Activated CD4-positive, alpha-beta T cell treated with anti-CD3 and anti-CD28 coated beads for 36 hours (primary cell): ENCODE measurements at places on chromosomes 11 and 22.

DNA sequence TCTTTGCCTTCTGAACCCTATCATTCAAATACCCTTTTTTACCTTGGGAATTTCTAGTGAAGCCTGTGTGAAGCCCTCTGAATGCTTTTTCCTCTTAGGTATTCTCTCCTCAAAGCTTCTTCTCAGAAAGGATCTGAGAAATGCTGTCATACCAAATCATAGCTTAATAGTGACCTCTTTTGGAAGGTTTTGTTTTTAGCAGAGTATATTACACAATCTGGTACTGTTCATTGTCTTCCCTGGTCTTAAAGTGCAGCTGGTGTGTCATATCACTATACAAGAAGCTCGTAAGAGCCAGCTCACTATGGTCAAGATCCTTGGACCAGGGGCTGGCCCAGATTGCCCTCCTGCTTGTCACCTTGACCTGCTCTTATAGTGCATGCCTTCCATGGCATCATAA lies 204.4 kb upstream of the ANO5 start:
- H3K4me3 ChIP-seq, result no peak overlapping the region
- no peaks in the 10 kb centered on the region for H3K36me3 ChIP-seq
- H3K4me1 ChIP-seq, result no peaks in the 10 kb centered on the region
- no peaks in the 10 kb centered on the region for H3K27me3 ChIP-seq

DNA sequence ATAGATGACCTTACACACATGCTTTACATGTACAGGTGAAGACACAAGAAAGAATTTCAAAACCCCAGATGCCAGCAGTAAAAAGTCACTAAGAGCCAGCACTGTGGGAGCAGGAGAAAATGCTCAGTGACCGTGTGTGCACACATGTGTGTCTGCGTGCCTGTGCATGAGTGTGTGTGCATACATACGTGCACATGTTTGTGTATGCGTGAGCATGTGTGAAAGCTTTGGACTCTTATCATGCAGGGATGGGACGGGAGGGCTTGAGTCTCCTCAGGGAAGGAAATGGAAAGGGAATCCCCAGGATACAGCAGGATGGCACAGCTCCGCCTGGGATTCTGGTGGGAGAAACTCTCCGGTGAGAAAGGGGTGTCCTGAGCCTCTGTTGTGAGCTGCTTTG lies 121.5 kb upstream of the B3GAT1 start:
- no peak for DNase-seq
- no peaks in the 10 kb centered on the region for H3K4me1 ChIP-seq
- no peaks in the 10 kb centered on the region for H3K36me3 ChIP-seq
- no peak overlapping the region for H3K27ac ChIP-seq

DNA sequence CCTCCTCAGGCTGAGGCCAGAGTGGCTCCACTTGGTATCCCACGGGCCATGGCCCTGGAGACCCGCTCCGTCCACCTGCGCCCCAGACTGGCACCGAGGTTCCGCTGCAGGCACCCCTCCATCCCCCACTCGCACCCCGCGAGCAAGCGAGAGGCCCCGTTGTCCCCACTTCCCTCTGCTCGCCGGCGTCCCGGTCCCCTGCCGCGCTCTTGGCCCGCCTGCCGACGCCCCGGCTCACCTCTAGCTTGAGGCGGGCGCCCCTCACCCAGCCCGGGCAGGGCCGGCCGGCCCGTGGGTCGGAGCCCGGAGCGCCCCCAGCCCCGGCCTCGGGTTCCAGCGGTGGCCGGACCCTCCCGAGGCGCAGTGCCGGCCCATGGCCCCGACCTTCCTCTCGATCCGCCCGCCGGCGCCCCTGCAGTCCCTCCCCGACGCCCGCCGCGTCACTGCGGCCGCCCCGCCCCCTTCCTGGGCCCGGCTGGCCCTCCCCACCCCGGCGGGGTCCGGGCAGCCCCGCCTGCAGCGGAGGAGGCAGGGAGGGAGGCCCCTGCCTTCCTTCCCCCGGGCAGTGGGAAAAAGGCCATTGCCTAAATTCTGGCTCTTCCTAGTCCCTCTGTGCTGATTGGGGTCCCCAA lies at the start of gene PITPNM1:
Gene PITPNM1 (minus strand): TSS at position 414 of the 632 bp plus-strand sequence. CDS start 1,183 bp downstream, outside the sequence.
- peaks cover 33% of the 10 kb centered on the region for H3K36me3 ChIP-seq
- peak; percentile 87 for DNase-seq

DNA sequence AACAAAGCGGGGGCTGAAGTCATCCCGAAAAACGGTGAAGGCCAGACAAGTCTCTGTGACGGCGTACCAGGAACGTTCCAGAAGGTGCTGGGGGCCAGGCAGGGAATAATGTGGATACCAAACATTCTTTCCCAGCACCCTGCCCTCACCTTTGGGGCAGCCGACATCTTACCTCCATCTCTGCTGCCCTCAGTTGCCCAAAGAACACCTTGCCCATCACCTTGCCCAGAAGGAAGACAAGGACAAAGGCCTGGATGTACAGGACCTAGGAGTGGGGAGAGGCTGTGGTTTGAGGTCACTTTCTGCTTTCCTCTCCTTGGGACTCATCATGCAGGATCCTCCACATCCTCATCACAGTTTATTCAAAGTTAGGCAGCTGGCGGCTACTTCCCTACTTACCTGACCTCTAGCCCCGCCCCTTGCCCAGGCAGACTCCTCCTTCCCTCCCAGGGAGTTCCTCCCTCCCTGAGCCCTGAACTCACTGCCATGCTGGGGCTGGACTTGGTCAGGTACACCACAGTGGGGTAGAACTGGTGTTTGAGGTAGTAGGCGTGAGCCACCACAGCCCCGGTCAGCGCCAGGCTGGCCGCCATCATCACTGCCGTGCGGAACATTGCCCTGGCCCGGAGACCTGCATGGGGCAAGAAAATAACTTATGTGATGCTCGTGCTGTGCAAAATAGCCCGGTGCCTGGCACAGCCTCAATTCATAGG lies 1.2 kb downstream of the SYVN1 start:
- peaks cover 12% of the 10 kb centered on the region for H3K36me3 ChIP-seq
- H3K27ac ChIP-seq, result peak overlapping the region; percentile 97
- H3K27me3 ChIP-seq, result no peaks in the 10 kb centered on the region
- H3K4me1 ChIP-seq, result peaks cover 27% of the 10 kb centered on the region
- peak; percentile 83 for DNase-seq
- H3K4me3 ChIP-seq, result peak overlapping the region; percentile 97

- no peaks in the 10 kb centered on the region for H3K36me3 ChIP-seq
- peaks cover 91% of the 10 kb centered on the region for H3K4me1 ChIP-seq
- peak; percentile 51 for DNase-seq
- peak overlapping the region; percentile 86 for H3K27ac ChIP-seq
Measured at GRCh38 chr11:128548649-128549255, 38.6 kb downstream of the ETS1 start.

DNA sequence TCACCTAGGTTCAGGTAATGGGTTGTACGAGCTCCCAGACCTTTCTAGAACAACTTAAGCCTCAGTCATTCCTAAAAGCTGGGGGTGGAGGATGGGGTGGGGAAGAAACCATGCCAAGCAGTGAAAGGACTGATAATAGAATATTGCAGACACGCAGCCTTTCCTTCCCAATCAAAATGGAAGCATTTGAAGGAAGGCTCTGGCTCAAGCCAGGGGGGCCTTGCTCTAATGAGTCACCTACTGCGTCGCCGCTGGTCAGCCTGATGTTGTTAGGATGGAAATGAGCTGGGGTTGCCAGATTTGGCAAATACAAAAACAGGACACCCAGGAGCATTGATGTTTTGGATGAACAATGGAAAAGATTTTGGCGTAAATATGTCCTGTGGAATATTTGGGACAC lies 6.2 kb downstream of the SYT12 start:
- DNase-seq, result no peak
- peaks cover 33% of the 10 kb centered on the region for H3K27me3 ChIP-seq
- no peak overlapping the region for H3K27ac ChIP-seq
- H3K4me1 ChIP-seq, result peaks cover 14% of the 10 kb centered on the region
- no peaks in the 10 kb centered on the region for H3K36me3 ChIP-seq
- no peak overlapping the region for H3K4me3 ChIP-seq

GRCh38 chr11:46738887-46739286 lies 19.9 kb downstream of the F2 start:
- no peak overlapping the region for H3K4me3 ChIP-seq
- H3K27ac ChIP-seq, result no peak overlapping the region
- no peak for DNase-seq
- H3K36me3 ChIP-seq, result peaks cover 27% of the 10 kb centered on the region
- H3K27me3 ChIP-seq, result no peaks in the 10 kb centered on the region

DNA sequence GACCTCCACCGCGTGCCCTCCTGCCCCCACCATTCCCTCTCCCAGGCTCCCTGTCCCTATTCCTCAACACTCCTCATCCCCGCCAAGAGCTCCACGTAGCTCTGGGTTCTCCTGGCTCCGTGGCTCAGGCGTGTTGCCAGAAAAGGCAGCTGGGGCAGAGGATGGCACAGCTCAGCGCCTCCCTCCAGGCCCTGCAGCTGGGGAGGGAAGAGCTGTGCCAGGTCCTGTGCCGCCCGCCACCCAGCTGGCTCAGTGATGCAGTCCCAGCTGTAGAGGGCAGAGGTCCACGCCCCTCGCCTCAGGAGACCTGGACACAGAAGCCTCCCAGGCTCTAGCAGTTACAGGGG lies 4.2 kb downstream of the ARHGAP1 start:
- peaks cover 21% of the 10 kb centered on the region for H3K4me1 ChIP-seq
- no peaks in the 10 kb centered on the region for H3K27me3 ChIP-seq
- H3K36me3 ChIP-seq, result peaks cover 20% of the 10 kb centered on the region
- H3K27ac ChIP-seq, result no peak overlapping the region
- DNase-seq, result no peak
